Hippocampal formation (tissue), 2 donors: ENCODE measurements at places on chromosomes 1 and 21.

- DNase-seq, result no peak
Observed at GRCh38 chr1:36821386-36821785, 212.9 kb downstream of the GRIK3 start.

GRCh38 chr1:186178426-186179043, 196.5 kb downstream of the TPR start:
- DNase-seq, result no peak

DNA sequence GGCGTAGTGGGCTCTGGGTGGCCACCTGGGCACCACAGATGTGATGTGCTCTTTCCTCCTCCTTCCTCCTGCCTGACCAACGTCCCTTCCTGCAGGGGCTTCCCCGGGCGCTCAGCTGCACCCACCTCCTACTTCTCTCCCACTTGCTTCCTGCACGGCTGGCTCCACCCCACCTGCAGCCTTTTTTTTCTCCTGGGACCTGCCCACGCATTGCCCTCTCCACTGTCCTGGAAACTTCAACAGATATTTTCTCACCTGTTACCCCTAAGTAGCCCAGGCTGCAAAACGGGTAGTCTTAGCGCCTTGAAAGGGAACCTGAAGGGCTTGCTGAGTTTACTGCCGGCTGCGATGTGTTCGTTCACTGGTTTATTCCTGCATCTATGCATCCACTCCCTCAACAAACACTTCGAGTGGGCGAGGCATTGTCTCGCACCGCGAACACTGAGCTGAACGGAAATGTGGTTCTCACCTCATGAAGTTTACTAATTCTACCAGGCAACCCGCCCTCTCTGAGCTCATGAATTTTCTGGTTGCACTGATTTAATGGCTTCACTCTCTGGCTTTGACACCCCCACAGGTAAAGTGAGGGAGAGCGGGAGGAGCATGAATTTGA, 23.6 kb downstream of the ZBTB18 start:
- no peak for DNase-seq

DNA sequence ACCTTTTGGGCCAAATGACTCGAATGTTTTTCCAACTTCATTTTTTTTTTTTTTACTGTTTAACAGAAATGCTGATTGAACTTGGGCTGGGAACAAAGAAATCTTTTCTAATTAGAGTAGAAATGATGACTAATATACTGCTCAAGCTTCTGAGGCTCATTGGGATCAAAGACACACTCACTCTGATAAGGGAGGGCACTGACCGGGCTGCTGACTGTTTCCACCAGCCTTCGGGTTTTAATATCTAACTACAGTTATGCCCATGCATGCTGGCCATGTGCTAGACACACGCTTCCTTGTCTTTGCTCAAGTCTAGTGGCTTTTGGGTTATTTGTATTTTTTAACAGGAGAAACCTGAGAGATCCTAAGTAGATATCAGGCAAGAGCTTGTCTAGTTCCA, 16.8 kb downstream of the ZBTB18 start:
- no peak for DNase-seq

DNA sequence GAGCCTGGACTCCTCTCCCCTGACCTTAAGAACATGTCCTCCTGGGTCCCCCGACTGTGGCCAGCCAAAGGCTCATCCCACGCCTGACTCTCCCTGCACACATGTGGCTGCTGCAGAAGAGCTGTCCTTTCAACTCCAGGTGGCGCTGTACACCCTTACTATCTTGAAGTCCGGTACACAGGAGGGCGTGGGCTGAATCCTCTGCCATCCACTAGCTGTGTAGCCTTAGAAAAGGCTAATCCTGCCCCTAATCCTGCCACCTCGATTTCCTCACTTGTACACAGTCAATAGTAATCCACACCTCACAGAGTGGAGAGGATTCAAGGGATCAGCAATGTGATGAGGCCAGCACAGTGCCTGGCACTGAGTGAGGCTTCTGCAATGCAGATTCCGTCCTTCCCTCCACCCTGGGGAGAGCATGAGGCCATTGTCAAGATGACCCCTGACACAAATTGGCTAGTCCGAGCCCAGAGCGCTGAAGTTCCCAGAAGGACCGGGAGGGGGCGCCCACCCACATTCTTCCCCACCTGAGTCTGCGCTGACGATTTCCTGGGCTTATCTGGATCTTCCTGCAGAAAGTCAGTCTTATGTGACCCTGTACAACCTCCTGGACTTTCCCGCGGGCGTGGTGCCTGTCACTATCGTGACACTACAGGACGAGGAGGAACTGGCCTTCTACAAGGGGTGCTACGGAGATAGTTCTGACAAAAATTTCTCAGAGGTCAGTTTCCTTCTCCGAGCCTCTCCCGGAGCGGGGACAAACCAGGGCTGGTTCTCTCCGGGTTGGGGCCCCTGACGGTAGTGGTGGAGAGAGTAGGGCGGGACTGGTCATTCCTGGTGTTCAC, 47.1 kb upstream of the DMBX1 start:
- DNase-seq, result no peak

DNA sequence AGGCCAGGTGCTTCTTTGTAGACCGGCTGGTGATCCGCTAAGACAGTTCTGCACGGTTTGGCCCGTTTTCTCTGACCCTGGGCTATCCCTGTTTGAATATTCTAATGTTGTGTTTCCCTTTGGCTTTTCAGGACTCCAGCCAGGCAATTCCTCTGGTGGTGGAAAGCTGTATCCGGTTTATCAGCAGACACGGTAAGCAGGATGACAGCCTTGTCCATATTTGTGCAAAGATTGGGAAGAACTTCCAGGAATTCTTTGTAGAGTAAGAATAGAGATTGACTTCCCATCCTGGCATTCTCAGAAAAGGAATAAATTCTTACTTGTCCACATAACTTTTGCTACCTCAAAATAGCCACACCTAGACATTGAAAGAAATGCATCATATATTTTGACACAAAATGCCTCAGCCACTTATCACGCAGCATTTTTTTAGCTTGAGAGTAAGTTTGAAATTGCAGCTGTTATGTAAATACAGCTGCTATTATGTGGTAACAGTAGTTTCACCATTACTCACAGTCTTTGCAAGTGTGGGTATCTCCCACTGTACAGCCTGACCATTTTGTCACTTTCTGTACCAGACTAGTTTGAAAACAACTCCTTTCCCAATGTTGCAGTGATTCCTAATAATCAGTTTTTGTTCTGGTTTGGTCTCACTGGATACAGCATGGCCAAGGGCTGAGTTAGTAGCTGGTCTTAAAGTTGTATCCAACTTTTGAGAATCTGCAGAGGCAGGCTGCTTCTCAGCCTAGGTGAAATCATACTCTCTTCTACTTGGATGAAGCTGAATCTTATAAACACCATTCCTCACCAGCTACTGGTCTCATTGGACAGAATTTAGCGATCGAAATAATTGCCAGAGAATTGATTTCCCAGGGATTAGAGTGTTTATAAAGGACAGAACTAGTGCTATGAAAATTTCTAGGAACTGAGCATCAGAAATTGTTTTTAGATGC, 40.0 kb upstream of the IKBKE start:
- no peak for DNase-seq

- no peak for DNase-seq
Observed at GRCh38 chr1:161077426-161077825, 7.7 kb upstream of the ARHGAP30 start.

- no peak for DNase-seq
Observed at GRCh38 chr1:207898260-207898659, 12.7 kb downstream of the CD34 start.

DNA sequence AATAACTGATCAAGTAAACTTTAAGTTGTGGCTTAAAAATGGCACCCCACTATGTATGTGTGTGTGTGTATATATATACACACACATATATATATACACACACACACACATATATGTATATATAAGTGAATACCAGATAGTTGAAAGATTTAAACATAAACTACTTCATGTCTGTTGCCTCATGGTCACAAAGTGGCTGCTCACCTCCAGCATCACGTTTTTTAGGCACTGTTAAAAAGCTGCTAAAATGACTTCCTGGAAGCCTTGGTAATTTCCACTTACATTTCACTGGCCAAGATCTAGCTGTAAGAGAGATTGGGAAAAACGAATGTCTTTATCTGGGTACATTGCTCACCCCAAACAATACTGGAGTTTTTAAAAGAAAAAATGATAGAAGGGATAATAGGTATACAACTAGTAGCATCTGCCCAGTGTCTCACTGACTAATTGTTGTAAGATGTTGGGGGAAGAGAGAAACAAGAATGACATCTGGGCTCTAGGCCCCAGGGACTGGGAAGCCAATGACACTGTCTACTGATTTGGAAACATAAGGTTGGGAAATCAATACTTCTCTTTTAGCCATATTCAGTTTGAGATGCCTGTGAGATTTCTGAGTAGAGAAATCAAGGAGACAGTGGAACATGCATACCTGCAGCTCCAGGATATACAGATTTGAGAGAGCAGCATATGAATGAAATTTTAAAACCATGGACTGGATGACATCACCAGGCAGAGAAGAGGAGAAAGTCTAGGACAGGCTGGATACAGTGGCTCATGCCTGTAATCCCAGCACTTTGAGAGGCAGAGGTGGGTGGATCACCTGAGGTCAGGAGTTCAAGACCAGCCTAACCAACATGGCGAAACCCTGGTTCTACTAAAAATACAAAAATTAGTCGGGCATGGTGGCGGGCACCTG, 42.8 kb downstream of the CLDN14 start:
- no peak for DNase-seq

- no peak for DNase-seq
Observed at GRCh38 chr1:14737561-14738094, 139.1 kb downstream of the KAZN start.

DNA sequence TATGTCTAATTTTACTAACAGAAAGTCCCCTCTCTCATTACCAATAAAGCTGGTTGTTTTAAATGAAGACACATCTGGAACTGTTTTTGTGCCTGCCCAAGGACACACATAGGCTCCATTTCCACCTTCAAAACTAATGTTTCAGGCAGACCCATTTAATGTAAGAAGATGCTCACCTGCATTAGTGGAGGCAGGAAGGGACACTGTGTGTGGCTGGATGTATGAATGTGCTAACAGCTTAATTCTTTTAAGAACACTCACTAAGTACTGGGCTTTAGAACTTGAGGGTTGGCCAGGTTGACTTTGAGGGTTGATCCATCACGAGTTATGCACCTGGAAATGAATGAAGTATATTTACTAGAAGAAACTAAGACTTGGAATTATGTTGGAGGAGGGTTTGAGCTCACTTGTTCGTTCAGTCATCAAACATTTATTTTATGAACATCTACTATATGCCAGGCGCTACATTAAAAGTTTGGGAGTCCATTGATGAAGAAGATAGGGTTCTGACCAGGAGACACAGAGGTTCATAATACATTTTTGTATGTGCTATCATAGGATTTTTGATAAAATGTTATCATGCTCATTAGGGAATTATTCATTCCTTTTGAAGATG, 5.4 kb downstream of the JUN start:
- no peak for DNase-seq

DNA sequence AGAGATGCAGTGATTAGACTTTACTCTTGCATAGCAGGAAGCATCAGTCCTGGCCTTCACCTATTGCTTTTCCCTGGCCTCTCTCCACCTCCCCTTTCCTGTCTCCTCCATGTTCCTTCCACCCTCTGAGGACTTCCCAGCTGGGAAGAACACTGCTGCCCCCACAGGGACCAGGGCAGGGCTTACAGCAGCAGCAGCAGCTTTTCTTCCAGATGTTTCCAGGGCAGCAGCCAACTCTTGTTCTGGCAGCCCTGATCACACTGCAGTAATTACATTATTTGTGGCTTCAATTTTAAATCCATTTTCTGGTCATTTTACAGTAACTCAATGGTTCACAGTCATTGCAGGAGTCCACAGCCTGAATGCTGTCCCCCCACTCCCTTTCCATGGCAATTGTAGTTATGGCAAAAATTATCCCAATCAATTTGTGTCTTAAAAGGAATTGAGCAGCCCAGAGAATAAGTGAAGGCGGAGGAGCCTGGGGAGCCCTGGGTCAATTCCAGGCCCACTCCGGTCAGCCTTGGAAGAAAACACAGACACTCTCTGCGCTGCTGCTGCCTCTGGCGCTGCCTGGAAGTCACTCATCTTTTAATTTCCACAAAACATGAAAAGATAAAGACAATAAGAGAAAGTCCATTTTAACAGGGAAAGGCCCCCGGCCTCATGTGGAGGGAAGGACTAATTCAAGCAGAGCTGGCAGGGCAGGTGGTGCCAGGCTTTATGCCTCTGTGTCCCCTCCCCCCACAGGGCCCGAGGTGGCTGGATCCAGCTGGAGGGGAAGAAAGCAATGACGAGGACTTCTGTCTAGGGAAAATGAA, 148.6 kb downstream of the GRIK3 start:
- no peak for DNase-seq

DNA sequence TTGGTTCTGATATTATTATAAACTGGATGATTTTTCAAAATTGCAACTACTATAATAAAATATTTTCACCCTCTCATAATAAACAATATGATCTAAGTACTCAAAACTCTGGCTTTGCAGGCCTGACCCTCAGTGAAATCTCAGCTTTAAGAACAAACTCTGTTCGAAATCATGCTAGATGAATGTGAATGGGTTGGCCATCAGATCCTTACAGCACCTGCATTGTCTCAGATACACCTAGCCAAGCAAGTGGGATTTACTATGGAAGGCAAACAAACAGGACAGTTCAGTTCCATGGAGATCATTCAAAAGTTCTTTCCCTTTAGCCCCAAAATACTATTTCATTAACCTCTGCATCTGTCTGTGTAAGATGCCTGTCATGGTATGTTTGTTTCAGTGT, 44.8 kb downstream of the STYXL2 start:
- no peak for DNase-seq

DNA sequence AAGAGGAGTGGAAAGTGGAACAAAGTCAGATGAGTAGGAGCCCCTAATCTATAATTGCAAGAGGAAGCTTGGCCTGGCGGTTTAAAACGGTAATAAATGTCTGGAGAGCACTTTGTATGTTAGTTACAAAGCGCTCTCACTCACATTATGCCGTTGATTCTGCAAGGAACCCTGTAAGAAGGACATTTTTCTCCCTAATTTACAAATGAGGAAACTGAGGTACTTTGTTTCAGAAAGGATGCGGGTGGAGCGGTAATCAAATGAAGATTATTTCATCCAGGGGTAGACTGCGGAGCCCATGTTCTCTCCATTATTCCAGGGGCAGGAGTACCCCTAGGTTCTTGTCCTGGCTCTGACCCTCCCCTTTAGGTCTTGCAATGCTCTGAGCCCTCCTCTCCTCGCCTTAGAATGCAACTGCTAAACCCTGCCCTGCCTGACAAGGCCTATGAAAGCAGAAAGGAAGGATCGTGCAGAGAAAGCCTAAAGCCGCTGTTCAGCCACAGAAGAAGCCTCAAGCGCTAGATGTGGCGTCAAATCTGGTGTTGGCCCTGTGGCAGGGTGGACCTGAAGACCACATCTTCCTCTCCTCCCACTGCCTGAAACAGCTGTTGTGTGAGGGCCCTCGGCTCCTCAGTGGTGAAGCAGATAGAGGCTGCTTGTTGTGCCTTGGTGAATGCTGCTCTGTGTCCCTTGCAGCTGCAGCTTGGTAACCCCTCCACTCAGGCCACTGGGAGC, 588 bp upstream of the PACC1 start:
- peak; percentile 81 for DNase-seq

GRCh38 chr1:248288391-248288790, 10.6 kb upstream of the OR2T33 start:
- no peak for DNase-seq

DNA sequence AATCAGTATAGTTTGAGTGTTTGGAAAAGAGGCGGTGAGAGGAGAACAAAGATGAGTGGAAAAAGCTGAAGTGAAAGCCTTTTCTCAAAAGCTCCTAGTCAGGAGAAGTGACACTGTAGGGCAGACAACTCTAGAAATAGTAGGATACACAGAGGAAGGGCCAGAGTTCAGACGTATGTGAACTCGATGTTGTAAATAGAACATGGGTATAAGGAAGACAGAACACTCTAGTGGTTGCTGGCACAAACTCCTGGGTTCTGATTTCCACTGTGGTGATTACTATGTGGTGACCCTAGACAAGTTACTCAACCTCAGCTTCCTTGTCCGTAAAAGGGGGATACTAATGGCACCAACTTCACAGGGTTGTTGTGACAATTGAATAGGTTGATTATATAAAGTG, 30.2 kb upstream of the MGST3 start:
- peak; percentile 13 for DNase-seq
